ENCODE measurements at places on chromosomes 1 and 21.

- DNase-seq: no peak
Observed at GRCh38 chr21:16667395-16667794, 845.4 kb upstream of the CXADR start.

DNA sequence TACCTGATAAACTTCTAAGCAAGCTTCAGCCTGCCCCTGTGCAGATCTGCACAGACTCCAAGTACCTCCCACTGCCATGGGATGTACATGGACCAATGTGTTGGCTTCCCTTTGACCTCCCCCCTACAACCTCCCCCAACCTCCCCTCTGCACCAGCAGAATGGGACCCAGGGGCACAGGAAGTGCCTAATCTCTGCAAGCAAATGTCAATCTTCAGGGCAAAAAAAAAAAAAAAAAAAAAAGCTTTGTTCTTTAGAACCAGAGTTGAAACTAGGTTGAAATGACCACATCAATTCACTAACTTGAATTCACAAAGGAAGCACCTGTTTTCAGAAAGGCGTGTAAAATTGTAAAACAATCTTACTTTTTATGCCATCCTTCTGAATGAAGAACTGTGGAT is 53.9 kb upstream of the TIAM1 start:
- DNase-seq: no peak

- no peak for DNase-seq
Observed at GRCh38 chr1:184649451-184649888, 105.2 kb downstream of the EDEM3 start.

DNA sequence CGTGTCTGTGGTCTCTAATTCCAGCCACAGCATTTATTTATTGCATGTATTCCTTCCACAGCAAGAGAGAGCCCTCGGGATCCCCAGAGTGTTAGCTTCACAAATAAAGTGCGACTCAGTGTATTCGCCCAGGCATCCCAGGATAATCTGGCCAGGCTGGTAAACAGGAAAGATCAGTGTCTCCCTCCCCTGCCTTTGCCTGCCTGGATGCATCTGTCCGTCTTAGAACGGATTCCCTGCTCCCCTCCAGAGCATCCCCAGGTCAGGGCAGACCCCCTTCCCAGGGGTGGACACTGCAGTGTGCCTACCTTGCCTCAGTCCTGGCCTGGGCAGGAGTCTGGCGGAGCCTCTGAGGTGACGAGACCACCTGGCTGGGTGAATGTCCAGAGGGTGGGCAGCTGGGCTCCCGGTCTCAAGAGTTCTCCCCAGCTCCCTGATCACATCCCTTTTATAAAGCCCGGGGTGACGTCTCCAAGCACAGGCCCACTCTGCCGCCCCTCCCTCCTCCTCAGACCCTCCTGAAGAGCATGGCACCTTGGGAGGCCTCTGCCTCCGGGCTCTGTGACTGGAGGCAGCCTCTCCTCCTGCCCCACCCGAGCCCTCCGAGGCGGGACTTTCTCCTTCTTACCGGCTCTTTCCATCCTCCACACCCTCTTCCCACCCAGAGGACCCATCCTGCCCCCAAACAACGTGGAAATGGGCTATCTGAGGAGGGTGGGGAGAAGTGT is at the start of gene KISS1:
Gene KISS1, minus strand, starts transcription at position 424 of the 728 bp plus-strand sequence. CDS start 3,615 bp downstream, outside the sequence.
- no peak for DNase-seq

Data from T-helper 2 cell treated with Interferon-gamma antibody and Interleukin-4, amounts not matched to agents 5 μg/mL and 100 μg/mL, for 36 hours (primary cell).